CD4-positive, alpha-beta T cell treated with Interleukin-4 for 4 hours (primary cell): ENCODE measurements at places on chromosomes 7 and 10.

DNA sequence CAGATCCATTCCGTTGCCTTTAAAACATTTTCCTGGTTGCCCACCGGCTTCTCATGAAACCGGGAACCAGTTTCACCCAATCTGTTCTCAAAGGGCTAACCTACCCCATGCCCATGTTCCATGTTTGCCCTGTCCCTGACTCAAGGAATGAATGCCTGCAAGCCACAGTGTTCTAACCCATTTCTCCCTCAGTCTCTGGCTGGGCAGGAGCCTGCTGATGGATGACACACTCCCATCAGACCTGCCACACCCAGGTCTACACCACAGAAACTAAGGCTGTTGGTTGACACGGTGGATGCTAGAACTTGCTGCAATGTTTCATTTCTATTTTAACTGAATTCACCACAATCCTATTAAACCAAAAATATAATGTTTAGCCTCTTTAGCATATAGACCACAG, 15.6 kb downstream of the CLRN3 start:
- no peak for DNase-seq

DNA sequence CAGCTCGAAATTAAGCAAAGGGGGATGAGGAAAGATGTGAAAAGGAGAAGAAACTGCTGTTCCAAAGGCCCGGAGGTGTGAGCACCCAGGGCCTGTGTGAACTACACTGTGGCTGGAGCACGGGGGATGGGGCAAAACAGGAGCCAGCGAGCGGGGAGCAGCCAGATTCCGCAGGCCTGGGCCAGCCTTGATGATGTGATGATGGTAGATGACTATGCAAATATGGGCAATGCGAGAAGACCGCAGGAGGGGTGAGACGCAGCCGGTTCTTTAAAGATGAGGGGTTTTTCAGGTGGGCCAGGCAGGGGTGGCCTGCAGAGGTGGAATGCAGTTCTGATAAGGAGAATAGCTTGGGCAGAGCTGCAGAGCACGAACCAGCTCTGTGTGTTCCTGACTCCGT, 61.5 kb downstream of the LANCL2 start:
- no peak for DNase-seq

GRCh38 chr7:24921362-24921679, 58.7 kb downstream of the OSBPL3 start:
- DNase-seq, result no peak

GRCh38 chr10:110617425-110618229, 26.5 kb upstream of the RBM20 start:
- peak; percentile 10 for DNase-seq

GRCh38 chr7:17333221-17333620, 34.8 kb downstream of the AHR start:
- no peak for DNase-seq

DNA sequence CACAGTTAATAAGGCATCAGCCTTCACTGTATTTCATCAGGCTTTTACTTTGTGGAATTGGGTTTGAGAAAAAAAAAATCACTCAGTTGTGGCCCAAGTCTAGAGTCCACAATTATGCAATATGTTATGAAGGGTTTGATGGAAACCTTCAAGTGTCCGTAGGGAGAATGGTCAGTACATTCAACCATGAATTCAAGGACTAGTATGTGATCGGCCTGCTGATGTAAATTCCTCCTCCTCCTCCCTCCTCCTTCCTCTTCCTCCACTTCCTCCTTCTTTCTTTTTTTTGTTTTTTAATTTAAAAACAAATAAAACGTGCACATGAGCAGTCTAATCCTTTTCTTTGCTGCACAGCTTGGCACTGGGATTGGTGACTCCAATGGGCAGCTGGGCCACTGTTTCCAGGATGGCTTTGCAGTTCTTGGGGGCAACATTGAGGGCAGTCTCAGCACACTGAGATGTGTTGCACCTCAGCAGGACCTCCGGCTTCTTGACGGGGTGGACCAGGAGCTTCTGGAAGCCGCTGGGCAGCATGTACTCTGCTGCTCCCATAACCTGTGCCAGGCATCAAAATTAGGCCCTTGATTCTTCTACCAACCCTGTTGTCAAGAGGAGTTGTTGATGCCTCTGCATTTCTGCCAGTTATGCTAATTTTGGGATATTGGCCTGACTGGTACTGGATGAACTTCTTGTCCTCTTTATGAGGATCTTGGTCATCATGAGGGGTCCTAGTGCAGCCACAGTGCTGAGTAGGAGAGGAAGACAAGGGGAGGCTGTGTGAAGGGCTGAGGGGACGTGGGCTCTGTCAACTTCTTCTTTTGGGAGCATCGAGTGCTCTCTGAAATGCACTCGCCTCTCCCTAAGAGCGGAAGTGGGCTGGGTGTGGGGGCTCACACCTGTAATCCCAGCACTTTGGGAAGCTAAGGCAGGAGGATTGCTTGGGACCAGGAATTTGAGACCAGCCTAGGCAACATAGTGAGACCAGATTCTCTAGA, 9.3 kb upstream of the IL2RA start:
- no peak for DNase-seq

GRCh38 chr10:99279626-99280111, 44.0 kb upstream of the HPSE2 start:
- no peak for DNase-seq

DNA sequence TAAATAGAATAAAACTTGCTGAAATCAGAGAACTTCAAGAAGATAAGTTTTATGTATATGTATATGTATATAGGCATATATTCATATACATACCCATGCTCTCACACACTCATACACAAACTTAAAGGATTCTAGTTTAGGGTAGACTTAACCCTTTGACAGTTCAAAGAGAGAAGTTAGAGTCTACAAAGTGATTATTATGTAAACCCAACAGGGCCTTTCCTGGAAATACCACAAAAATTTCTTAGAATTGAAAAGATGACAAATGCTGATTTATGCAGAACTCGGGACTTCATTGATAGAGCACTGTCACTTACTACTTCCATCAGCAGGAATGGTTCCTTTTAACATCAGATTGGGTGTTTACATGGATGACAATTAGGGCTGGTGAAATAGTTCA, 763.5 kb downstream of the AUTS2 start:
- peak; percentile 22 for DNase-seq

GRCh38 chr7:126483972-126484371, 768.8 kb downstream of the GRM8 start:
- no peak for DNase-seq

- no peak for DNase-seq
These were observed 21.2 kb upstream of the KDM7A start for GRCh38 chr7:140197938-140198337.

GRCh38 chr10:14293526-14293925, 37.2 kb downstream of the FRMD4A start:
- DNase-seq, result no peak

DNA sequence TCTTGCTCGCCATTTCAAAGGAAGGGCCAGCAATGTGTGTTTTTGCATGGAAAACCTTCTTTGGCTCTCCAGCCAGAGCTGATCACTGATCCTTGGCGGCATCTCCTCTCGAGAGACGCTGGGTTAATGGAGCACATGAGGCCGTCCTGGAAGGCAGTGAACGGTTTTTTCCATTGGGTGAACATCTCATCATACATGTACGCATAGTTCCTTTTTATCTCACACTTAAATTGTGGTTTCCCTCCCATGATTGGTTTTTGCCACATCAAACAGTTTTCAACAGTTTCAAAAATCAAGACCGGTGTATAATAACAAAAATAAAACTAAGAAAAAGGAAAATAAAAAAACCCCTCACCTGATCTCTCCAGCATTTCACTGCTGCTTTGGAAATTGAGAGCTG, 276.4 kb downstream of the TCF7L2 start:
- DNase-seq, result no peak

DNA sequence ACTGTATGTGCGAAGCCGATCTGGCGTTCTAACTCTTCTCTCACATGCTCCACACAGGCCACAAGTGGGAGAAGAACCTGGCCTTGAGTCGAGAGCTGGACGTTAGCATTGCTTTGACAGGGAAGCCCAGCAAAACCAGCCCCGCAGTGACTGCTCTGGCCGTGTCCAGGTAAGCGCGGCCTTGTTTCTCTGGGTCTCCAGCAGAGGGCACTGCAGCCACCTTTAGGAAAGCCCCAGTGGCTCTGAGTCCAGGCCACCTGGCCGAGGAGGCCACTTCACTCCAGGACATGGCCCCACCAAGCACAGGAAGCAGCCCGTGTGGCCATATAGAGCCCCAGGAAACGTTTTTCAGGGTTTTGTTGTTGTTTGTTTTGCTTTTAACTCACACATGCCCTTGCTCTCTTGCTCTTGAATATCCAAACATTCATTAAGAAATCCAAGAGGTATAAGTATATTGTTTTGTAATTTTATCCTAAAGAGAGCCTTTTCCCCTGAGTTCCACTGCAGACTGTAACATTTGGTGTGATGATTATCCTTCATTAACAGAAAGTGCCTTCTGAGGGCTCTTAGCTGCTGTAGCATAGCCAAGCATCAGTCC, 41.8 kb upstream of the LRRC18 start:
- DNase-seq, result peak; percentile 17

- no peak for DNase-seq
These were observed 900.4 kb upstream of the AUTS2 start for GRCh38 chr7:68697796-68698280.

DNA sequence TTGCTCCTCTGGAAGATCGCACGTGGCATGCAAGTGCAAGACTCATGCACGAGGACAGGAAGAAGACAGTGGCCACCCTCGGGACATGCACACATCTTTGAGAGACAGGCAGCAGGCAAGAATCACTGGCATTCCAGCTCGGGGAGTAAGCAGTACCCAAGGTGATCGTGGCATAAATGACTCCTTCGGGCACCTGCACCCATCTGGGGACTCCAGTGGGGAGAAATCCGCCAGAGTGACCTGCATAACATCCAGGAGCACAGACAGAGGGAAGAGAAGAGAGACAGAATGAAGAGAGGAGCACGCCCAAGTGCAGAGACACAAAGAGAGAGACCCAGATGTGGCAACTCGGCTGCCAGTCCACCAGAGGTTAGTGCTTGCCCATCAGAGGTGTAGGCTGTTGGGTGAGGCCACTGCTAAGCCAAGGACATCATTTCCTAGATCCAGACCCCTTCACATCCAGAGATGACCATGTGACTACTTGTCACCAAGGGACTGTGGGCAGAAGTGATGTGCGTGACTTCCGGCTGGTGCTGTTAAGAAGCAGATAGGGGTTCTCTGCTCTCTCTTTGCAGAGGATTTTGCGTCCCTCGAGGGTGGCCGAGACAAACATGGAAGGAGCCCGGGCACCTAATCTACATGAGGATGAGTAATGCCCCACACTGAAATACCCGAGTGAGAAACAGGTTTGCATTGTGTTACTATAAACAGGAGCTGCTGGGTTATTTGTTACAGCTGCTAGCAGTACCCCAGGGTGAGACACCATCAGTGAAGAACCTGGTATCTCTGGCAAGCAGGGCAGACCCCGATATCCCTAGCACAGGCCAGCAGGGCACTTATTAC, 80.6 kb downstream of the VWA2 start:
- no peak for DNase-seq

- no peak for DNase-seq
These were observed 4.7 kb downstream of the PLAC9 start for GRCh38 chr10:80137031-80137862.

DNA sequence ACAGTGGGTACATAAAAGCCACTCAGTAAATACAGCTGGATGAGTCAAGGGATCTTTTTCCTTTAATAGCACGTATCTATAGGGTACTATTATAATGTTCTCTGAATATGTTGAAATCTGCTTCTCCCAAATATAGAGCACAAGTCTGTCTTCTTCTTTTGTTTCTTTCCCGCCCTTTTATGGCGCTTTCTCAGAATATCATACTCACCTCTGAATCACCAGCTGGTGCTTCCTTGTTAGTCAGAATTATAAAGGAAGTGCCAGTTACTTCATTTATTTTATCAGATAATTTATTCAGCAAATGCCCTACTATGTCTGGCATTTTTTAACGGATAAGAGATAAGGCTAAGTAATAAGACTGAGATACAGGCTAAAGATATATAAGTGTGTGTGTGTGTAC, 772.9 kb downstream of the SORCS3 start:
- no peak for DNase-seq

GRCh38 chr10:126661841-126662515, 8.5 kb downstream of the C10orf90 start:
- DNase-seq, result no peak

DNA sequence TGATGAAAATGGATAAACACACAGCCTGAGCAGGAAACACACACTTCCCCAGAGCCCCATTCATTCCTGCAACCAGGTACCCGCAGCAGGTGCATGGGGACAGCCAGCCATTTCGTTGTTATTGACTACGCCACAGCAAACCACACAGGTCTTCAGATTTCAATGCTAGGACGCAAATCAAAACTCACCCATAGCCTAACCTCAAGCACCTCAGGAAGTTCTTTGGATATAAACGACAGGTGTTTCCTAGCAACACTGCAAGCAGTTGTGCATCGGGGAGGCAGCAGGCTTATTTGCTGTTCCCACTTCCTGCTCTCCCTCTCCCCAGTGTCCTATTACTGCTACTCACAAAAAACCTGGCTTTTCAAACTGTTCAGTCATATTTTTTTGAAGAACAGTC, 176.5 kb upstream of the FRMD4A start:
- DNase-seq, result peak; percentile 75

- peak; percentile 34 for DNase-seq
These were observed 20.0 kb downstream of the VSIR start for GRCh38 chr10:71753091-71753959.

DNA sequence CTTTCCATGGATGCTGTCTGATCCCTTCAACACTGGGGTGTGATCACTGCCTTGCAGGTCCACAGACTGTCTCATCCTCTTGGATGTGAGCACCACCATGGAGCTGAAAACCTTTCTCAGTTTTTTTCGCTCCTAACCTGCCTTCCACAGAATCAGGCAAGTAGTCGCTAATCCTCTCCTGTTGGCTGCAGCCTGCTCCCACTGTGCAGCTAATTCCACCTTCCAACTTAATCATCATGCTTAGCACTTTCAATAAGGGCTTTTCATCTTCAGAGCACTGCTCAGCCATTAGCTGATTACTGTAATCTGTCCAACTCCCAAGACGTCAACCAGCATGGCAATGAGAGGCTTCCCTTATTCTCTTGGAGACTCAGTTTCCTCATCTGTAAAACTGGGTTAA, 15.1 kb upstream of the CDH23 start:
- DNase-seq, result no peak

- peak; percentile 79 for DNase-seq
These were observed 20.2 kb upstream of the SMC3 start for GRCh38 chr10:110547139-110547761.

- DNase-seq, result no peak
These were observed 63.1 kb downstream of the BMPR1A start for GRCh38 chr10:86819567-86819966.

DNA sequence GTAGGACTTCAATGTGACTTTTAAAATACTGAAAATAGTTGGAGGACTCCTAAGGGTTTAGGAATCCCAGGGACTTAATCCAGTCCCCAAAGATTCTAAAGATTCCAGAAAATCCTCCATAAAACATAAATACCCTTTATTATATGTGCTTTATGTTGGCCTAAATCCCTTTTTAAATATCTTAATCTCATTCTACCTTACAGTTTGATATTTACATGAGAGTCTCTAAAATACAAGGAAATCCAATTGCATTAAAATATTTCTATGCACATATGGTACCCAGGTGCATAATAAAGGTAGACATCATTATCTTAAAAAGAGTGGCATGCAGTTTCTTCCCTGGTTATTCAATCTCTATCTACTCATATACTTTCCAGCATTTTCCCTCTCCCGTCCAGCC, 51.8 kb downstream of the BPGM start:
- no peak for DNase-seq

- no peak for DNase-seq
These were observed 40.9 kb upstream of the MTPN start for GRCh38 chr7:136018104-136018503.
